Stimulated activated CD8-positive, alpha-beta memory T cell treated with anti-CD3 and anti-CD28 coated beads, Interleukin-7, amount 100 ng/mL, for 1 hour (primary cell): ENCODE measurements at places on chromosomes 12 and 14.

DNA sequence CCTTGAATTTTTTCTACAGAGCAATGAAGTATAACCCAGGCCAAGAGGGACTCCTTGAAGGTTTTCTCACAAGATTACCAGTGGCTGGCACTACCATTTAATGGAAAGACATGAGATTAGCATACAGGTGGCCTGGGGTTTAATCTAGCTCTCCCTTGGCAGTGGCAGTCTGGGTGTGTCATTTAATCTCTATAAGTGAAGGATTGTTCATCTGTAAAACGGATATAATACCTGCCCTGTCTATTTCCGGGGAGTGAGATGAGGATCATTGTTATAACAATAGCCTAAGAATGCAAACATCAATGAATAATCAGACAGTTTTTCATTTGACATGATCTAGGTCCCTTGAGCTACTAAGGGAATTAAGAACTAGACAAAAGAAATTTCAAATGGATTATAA is 168.7 kb upstream of the CPNE8 start:
- no peak for DNase-seq

DNA sequence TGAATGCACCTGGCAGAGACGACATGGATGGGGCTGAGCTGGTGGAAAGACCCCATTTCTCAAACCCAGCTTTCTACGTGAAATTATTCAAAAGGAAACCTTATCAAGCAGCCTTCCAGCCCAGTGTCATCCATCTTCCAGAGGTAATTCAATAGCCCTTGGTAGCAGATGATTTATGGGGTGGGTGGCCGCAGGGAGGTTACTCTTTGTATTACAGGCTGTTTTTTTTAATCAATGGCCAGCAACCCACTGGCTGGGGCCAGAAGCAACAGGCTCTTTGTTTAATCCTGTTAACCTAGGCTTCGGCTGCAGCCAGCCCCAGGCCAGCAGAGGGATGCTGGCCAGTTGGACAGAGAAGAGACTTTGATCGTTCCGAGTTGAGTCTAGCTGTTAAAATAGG is 139.8 kb upstream of the SRRM4 start:
- DNase-seq, result no peak

DNA sequence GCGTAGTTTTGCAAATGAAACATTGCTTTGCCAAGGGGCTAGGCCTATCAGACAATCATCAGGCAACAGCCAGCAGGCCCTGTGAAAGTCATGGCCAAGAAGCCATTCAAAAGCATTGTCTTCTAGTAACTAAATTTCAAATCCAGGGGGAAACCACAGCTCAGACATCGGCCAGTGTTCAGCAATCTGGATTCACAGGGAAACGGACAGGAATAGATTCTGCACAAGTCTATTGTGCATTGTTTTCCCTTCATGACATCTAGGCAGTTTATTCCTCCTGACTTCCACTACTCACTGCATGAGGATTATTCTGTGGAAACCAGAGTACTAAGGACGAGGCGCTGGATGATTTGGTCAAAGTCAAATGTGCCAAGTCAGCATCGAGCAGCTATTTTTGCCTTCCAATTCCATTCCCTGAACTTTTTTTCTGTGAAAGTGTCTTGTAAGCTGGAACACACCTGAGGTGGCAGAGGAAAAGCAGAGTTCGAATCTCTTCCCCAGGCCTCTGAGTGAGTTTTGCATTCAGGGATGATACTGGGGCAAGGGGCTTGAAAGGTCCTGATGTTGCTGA is 75.4 kb downstream of the VCPKMT start:
- no peak for DNase-seq

GRCh38 chr14:79705126-79705894 is 506.0 kb downstream of the DIO2 start:
- DNase-seq, result no peak

DNA sequence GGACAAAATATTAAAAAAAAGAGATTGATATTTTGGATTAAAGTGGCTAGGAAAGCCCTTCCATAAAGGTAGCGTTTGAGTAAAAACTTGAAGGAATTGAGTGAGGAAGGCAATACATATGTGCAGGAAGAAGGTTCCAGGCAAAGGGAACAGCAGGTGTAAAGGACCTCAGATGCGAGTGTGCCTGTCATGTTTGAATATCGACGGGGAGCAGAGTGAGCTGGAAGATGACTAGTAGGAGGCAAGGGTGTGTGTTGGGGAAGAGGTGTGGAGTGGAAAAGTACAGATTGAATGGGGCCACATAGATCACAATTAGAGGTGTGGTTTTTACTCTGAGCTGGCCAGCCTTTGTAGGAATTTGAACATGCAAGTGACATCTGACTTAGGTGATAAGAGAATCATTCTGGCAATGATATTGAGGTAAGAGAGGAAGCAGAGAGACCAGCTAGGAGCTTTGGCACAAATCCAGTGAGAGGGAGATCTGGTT is 15.0 kb upstream of the FBXO33 start:
- no peak for DNase-seq

- no peak for DNase-seq
Observed at GRCh38 chr12:56387152-56387736, 24.6 kb upstream of the APOF start.

DNA sequence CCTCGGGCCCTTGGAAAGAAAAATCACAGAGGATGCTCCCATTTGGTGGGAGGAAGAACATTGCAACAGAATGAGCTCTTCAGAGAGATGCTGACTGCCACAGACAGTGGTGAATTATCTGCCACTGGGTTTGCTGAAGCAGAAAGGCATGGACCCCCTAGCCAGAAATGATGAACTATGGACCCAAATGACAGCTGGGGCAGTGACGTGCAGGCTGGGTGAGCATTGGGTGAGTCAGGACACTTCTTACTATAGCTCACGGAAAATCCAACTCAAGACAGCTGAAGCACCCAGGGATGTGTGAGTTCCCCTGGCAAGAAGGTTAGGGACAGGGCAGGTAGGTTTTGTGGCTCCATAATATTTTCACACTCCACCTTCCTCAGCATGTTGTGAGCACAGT is 993.2 kb downstream of the BCL11B start:
- DNase-seq, result no peak

- DNase-seq, result no peak
Observed at GRCh38 chr12:33514893-33515292, 75.3 kb upstream of the SYT10 start.

GRCh38 chr12:110353211-110353965 is 50.1 kb downstream of the ANAPC7 start:
- no peak for DNase-seq

DNA sequence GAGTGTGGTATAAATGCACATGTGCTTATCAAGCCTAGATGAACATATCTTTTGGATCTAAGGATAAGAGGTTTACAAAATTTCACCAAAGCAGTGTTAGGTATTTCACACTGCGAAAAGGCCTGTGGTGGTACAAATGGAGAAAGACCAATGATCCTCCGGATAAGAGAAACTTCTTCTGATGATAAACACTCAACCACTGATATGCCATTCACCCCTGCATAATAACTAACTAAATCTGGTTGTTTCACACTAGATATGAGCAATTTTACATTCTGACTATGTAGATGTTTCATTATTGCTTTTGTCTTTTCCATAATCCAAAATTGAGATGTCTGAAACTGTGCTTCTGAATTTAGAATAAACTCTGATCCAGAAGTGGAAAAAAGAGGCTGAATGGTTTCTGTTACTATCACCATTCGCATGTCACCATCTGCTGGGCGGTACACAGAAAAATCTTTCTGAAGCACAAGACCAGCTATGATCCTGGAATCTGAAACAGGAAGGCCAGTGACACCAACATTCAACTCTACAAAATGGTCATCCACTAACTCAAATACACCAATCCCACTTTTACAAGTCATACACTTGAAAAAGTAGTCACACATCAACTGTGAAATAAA is 1.3 kb downstream of the BBS10 start:
- DNase-seq, result no peak

DNA sequence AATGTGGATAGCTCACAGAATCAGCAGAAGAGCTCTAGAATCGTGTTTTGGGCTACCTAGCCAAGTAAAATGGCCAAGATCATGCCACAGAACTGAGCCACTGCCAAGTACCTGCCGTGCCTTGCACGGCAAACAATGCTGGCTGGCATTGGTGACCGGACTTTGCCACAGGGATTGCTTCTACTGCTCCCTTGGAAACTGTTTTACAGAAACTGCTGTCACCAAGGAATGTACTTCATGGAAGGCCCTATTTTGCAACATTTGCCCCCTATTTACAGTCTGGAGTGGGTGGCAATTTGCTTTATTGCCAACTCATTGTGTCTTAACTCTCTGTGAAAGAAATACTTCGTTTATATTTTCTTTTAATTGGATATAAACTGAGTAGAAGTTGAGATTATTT is 49.0 kb downstream of the BORCS5 start:
- no peak for DNase-seq

GRCh38 chr14:93108105-93108504 is 7.6 kb downstream of the ITPK1 start:
- DNase-seq, result no peak

- no peak for DNase-seq
Observed at GRCh38 chr12:49503674-49504180, 35.1 kb upstream of the KCNH3 start.

- DNase-seq, result no peak
Observed at GRCh38 chr14:75579882-75580281, 1.5 kb downstream of the FLVCR2 start.

DNA sequence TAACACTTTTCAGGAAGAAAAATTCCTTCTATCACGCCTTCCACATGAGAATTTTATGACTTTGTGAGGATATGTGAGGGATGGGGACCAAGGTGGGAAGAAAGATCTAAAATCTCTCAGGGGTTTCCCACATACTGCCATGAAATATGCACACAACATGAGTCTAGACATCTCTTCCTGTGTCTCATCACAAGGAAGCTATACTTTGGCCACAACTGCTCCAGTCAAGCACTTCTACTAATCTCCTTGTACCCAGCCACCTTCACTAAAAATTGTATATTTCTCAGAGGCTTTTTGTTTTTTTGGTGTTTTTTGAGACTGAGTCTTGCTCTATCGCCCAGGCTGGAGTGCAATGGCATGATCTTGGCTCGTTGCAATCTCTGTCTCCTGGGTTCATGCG is 3.2 kb downstream of the OSBPL8 start:
- no peak for DNase-seq

GRCh38 chr14:91858536-91859275 is 8.6 kb downstream of the TC2N start:
- no peak for DNase-seq

DNA sequence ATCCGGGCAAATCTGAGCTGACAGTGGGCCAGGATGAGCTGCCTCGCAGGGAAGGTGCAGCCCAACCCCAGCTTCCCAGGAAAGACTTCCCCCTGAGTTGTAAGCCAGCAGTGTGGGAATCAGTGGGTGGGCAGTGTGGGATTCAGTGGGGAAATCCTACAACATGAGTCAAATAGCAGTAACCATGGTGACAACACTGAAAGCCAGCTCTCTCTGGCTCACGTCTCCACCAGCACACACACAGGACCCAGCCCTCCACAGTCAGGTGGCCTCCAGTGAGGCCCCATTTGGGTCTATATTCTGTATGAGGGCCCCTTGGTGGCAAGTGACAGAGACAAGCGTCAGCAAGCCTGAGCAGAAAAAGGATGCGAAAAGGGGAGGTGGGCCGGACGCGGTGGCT is 6.0 kb upstream of the LGALS3 start:
- no peak for DNase-seq

GRCh38 chr14:52538623-52539022 is 13.7 kb downstream of the TXNDC16 start:
- DNase-seq, result no peak

DNA sequence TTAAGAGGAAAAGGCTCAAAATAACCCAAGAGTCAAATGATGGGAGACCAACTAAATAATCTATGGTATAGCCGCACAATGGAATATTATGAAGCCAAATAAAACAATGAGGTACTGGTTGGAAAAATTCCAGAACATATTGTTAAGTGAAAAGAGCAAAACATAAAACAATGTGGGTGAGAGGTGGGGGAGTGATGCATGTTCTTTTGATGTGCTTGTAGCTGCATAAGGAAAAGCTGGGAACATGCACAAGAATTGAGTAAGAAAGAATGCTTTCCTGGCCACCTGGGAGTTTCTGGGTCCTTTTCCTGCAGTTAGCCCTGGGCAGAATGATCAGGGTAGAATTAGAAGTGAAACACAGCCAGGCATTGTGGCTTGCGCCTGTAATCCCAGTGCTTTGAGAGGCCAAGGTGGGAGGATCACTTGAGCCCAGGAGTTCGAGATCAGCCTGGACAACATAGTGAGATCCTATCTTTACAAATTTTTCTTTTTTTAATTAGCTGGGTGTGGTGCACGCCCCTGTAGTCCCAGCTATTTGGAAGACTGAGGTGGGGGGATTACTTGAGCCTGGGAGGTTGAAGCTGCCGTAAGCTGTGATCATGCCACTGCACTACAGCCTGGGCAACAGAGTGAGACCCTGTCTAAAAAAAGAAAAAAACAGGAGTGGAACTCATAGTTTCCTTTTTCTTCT is 7.9 kb downstream of the ABCB9 start:
- no peak for DNase-seq

- no peak for DNase-seq
Observed at GRCh38 chr12:386651-387050, 2.5 kb downstream of the KDM5A start.

DNA sequence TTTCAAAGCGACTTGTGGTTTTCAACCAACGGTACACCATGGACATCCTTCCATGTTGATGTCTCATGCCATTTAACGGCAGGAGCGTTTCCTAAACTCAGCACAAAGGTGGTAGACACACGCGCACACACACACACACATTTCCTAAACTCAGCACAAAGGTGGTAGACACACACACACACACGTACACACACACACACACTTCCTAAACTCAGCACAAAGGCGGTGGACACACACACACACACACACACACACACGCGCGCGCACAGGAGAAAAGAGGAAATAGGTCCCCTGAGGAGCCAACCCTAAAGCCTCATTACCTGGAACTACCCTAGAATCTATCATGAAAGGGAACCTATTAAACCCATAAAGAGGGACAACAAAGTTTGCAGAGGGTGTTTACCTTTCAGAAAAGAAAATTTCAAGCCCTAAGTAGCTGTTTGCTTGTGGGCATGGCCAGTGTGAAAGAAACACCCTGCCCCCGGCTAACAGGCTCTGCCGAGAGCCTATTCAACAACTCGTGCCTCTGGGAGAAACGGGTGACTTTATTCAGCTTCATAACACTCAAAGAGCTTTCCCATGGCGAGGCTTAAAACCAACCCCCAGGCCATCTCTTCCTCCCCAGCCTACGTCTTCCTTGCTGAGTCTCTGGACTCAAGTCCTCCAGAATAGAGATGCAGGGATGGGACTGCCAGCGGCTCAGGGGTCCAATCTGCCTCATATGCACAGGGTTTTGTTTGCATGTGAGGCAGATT is 31.8 kb downstream of the SLC8B1 start:
- no peak for DNase-seq

- DNase-seq, result no peak
Observed at GRCh38 chr12:106582249-106582591, 584 bp upstream of the RFX4 start.

DNA sequence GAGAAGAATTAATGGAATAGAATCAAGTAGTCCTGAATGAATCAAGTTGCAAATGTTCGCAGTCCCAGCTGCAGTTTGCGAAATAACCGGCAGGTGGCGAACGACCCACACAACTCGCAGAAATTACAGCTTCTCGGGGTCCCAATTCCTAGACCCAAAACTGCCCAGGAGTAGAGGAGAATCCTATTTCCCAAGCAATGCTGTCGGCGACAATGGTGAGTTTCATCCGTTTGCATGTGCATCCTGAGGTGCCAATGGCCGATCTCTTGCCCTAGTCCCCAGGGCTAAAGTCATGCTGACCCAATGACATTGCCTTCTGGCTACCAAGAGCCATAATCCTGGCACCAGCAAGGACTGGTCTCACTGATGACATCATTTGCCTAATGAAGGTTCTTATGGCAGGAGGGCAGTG is 8.5 kb upstream of the ASCL1 start:
- peak; percentile 32 for DNase-seq
